ENCODE measurements at places on chromosomes 7 and 10.

DNA sequence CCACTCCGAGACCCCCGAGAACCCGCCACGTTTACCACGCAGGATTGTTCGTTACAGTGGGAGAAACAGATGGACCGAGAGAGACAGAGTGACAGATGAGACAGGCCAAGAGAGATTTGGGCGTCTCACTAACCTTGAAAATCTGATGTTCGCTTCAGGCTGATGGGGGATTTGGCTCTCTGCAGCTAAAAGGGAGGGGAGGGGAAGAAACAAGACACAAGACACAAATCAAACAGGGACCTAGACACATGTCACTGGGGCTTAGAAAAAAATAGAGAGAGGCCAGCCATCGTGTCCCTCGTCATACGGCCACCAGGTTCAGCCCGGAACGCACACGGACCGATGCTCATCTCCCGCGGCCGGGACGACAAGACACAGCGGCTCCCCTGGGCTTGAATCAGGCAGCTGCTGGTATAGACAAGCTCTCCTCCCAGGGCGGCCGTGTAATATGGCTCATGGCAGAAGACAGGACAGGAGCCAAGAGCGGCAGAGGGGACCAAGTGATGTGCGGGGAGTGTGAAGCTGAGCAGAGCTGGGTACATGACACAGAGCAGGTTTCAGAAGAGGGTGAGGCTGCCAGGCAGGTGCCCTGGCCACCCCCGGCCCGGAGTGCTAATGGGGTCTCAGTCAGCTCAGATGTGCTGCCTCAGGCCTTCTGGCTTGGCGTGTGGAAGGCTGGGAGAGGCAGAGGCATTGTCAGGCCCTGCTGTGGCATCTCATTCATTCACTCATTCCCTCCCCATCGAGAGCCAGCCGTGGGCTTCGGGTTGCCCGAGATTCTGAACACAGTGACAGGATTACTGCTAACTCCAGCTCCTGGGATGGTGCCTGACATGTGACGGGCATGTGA is 88.5 kb upstream of the GNA12 start:
- no peak for DNase-seq

DNA sequence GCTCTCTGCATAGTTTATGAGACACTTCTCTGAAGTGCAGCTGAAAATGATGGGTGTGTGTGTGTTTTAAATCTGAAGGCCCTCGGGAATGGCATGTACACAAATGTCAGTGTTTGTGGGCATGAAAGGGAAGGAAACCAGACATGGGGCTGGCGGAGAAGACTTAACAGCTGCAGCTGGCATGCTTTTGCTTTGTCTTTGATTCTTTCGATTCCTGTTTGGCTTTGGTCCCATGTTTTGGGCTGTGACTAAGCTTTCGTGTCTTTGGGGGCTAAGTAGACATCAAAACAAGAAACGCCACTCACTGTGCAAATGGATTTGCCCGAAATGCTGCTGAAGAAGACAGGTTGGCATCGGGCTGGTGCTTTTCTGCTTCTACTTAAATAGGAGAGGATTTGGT is 179.3 kb downstream of the PFKFB3 start:
- peak; percentile 80 for DNase-seq

DNA sequence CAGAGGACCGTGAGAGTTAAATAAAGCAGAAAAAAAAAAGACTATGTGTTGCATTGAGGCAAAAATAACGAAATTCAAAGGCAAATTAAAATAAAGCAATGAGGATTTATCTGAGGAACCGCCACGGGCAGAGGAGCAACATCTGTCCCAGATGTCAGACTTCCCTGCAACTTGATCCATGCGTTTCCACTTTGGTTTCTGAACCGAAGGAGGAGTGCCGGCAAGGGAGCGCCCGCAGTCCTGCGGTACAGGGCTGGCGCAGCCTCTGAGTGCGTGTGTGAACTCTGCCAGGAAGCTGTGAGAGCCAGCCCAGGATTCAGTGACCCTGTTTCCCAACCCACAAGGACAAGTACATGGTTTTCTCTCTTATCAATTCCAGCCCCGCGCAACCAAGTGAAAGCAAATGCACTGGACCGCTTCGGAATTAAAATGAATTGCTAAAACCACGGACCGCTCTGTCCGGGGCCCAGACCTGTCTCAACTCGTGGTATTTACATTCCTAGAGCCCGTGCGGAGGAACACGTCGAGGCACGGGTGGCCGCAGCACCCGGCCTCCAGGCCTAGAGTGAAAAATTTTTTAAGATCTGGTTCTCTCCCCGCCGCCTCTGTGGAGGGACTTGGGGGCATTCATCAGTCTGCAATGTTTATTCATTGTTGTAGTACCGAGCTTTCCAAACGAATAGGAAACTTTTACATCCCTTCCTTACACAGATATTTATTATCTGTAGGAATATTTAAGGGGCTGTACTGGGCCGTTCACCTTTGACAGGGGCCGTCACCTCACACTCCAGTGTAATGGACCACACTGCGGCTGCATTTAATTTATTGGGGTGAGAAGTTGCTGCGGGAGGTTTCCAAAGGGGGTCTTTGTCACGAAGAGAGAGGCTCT is 291.5 kb upstream of the NFE2L3 start:
- peak; percentile 66 for DNase-seq

GRCh38 chr7:757741-758163 is 30.7 kb upstream of the PRKAR1B start:
- DNase-seq = no peak

- no peak for DNase-seq
Measured at GRCh38 chr7:139597028-139597427, 73.5 kb downstream of the CLEC2L start.

DNA sequence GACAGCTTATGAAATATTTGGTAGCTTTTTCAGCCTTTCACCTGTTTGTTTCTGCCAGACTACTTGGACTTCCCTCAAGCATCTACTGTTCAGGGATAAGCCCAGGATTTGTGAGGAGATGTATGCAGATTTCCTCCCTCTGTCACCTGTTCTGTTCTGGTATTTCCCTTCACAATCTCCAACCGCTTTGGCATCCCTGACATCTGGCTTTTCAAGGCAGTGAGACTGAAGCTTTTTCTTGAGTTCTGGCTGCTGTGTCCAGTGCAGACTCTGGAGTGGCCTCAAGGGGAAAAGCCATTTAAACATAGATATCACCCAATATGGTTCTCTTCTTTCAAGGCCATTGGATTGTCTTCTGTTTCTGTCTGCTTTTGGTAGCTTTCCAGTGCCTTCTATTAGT is 369.7 kb downstream of the LRMDA start:
- DNase-seq = no peak

- DNase-seq = no peak
Measured at GRCh38 chr10:110233846-110234245, 26.4 kb downstream of the MXI1 start.

DNA sequence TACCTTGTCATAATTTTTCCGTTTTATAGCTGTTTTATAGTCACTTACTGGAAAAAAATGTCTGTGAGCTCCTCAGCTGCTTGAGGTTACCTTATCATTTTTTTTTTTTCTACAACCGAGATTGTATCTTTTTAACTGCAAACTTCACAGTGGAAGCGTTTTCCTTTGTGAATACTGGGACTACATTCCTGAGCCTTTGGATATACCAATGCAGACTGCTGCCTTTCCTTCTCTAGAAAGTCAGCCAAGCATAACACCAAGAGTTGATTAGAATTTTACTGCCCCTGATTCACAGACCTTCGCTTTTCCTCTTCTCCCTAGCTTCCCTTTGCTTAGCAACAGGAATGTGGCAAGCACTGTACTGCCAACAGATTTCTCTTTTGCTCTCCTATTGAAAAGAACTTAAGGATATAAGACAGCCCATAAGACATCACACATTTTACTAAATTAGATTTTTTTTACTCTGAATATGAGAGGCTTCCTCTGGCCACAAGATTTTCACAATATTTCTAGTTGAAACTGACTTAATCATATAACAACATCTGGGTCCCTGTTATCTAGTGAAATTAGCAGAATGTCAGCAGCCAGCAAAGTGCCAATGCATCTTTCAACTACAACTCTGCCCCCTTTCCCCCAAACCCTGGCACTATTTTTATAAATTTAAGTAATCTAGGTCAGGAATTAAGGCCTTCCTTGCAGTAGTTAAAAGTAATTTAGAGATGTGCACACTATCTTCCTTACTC is 170.6 kb downstream of the PRKG1 start:
- peak; percentile 79 for DNase-seq

DNA sequence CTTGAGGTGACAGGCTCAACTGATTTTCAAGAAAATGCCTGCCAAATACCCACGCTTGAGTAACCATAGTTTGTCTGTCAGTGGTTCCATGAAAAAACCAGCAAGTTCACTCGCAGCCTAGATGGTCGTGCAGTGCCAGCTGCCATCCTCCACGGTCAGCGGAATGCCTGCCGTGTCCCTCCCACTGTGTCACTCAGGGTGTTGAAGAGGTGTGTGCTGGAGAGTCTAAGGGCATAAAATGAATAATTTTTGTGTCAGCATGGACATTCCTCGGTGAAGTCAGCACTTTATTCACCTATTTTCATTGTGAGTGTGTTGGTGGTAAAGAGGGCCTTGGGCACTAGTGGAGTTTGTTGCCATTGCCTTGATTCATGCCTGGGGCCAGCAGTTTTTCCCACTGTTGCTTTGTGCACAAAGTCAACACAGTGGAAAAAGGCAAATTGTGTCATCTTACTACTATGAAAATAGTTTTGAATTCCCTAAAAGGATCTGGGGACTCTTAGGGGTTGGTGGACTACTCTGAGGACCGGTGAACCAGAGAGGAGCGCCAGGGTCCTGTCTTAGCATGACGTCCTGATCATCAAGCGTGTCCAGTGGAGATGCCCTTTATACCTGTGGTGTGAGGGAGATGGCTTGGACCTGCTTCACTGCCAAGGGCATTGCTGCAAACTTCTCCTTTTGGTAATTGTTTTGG is 17.6 kb downstream of the MINDY4 start:
- no peak for DNase-seq

- DNase-seq = no peak
Measured at GRCh38 chr10:70568781-70569495, 33.6 kb downstream of the PRF1 start.

- no peak for DNase-seq
Measured at GRCh38 chr10:623014-623413, 66.5 kb downstream of the DIP2C start.

GRCh38 chr7:28626221-28626620 is 213.9 kb downstream of the CREB5 start:
- no peak for DNase-seq

- peak; percentile 85 for DNase-seq
Measured at GRCh38 chr10:119786117-119786769, 60.4 kb downstream of the INPP5F start.

- DNase-seq = no peak
Measured at GRCh38 chr7:34135924-34136323, 230.6 kb downstream of the BMPER start.

DNA sequence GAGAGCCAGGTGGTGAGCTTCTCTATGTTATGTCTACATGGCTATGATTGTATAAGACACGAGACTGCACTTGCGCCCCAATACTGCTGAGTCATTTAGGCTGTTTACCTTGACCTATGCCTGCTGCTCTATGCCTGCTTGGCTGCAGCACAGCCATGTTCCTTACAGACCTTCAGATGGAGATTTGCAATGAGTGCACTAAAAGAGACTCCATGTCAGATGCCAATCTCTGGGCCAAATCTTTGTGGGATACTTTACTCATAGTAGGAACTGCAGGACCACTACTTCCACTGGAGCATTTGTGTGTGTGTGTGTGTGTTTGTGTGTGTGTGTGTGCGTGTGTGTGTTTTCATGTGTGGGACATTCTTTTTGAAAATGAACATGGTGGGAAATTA is 50.0 kb upstream of the KMT2E start:
- DNase-seq = peak; percentile 61

GRCh38 chr10:31035266-31035798 is 3.7 kb upstream of the ZNF438 start:
- no peak for DNase-seq

GRCh38 chr7:585229-585711 is 65.6 kb upstream of the PDGFA start:
- no peak for DNase-seq

GRCh38 chr10:75969031-75969430 is 537.6 kb downstream of the LRMDA start:
- DNase-seq = no peak

DNA sequence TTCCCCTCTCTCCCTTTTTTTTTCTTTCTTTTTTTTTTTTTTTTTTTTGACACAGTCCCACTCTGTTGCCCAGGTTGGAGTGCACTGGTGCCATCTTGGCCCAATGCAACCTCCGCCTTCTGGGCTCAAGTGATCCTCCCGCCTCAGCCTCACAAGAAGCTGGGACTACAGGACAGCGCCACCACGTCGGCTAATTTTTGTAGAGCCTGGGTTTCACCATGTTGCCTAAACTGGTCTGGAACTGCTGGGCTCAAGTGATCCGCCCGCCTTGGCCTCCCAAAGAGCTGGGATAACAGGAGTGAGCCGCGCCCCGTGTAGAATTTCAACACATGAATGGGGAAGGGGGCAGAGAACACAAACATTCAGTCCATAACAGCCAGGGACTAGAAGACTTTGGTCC is 2.6 kb upstream of the SP4 start:
- DNase-seq = no peak

GRCh38 chr7:49778731-49779270 is 5.4 kb downstream of the VWC2 start:
- DNase-seq = no peak

- no peak for DNase-seq
Measured at GRCh38 chr10:58003945-58004344, 263.7 kb downstream of the IPMK start.

DNA sequence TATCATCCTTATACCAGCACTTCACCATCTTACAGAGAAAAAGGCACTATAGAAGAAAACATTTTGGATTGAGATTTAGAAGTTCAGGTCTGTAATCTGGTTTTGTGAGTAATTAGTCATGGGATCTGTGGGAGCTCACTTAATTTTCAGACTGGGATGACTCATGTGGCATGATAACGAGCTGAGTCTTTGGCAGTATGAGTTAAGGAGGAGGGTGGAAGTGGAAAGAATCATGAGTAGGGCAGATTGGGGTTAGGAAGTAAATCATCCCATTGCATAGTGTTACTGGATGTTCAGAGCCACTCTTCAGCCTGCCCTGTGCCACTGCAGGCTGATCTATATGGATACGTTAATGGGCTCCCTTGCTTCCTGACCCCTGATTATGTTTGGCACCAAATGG is 64.9 kb downstream of the ZNF92 start:
- peak; percentile 97 for DNase-seq
